Vagina (tissue), 2 donors: ENCODE measurements at places on chromosomes 16 and 17.

DNA sequence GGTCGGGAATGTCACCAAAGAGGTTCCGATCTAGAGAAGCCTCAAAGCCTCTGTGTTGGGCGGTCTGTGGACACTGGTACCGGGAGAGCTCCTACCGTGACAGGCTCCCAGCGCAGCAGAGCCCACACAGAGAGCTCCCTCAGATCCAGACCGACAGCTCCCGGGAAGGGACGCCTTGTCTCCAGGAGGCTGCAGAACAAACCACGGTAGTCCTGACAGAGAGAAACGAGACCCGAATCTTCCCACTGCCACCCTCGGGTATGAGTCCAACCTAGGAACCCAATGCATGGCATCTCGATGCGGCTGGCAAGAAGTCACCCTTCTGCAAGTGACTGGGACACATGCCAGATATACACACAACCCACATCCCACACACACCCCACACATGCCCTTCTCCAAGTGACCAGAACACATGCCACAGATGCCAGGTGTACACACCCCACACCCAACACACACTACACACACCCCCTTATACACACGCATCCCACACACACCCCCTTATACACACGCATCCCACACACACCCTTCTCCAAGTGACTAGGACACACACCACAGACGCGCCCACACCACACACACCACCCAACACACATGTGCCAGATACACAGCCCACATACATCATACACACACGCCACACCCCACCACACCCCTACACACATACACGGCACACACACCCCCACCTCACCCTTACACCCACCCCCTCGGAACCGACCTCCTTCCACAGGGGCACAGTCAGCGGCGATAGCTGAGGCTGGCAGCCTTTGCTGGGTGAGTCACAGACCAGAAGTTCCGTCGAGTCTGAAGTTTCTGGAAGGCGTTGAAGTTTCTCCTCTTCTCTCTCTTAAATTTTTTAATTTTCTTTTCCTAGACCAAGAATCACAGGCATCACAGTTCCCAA is 15.9 kb upstream of the CYTH1 start:
- DNase-seq: no peak

- DNase-seq: no peak
Observed at GRCh38 chr16:61763013-61763412, 273.2 kb downstream of the CDH8 start.

- DNase-seq: no peak
Observed at GRCh38 chr16:23893986-23894385, 58.2 kb downstream of the PRKCB start.

DNA sequence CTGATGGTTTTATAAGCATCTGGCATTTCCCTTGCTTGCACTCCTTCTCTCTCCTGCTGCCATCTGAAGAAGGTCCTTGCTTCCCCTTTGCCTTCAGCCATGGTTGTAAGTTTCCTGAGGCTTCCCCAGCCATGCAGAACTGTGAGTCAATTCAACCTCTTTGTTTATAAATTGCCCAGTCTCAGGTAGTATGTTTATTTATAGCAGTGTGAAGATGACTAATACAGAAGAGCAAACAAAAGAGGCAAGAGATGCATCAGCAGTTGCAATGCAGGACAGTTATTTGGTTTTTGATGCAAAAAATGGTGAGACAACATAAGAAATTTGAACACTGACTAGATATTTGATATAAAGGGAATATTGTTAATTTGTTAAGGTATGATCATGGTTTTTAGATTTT is 16.8 kb downstream of the TMEM100 start:
- DNase-seq: no peak

DNA sequence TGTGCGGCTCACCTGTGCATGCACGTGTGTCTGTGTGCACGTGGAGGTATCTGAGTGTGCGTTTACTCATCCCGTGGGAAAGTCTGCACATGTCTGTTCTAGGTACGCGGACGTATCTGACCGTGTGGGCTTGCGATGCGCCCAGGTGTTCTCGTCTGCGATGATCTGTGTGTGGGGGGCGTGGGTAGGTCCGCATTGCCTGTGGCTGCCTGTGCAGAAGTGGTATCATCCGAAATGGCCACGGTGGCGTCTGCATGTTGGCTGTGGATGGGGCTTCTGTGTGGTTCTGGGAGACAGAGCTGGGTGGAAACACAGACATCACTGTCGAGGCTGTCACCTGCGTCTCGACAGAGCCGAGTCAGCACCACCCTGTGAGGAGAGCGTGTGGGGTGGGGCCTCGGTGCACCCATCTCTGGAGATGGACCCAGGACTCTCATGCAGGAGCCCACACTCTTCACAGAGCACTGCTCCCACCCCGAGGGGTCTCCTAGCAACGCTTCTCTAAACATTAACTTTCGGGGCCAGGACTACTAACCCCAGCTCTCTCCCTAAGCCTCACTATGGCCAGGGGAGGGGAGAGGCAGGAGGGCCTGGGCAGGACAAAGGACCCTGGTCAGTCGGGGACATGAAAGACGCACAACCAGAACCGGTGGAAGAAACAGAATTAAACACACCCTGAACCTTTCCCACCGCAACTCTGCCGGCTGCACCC is 8.4 kb downstream of the DPEP1 start:
- no peak for DNase-seq

- DNase-seq: no peak
Observed at GRCh38 chr17:61175298-61176142, 224.1 kb upstream of the TBX2 start.

GRCh38 chr16:5455110-5455509 is 357.5 kb upstream of the EEF2KMT start:
- no peak for DNase-seq

GRCh38 chr16:25035494-25036405 is 20.6 kb upstream of the ARHGAP17 start:
- DNase-seq: no peak

DNA sequence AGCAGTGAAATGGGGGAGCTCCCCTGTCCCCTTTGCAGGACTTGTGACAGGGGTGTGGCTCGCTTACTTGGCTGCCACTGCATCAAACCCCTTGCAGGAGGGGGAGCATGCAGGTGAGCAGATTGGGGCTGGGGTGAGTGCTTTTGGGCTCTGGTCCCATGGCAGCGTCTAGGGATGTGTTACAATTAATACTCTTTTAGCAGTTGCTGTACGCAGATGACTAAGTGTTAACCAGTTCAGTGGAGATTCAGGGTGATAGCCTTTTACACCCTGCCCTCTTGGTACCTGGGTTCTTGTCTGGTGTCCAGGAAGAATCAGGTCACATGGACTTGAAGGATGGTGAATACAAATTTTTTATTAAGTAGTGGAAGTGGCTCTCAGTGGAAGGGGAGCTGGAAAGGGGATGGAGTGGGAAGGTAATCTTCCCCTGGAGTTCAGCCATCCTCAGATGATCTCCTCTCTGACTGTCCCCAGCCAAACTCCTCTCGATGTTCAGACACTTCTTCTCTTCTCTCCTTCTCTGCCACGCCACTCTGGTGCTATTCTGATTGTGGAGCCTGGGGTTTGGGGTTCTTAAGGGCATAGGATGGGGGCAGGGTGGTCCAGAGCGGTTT is 100.1 kb downstream of the MARF1 start:
- no peak for DNase-seq

DNA sequence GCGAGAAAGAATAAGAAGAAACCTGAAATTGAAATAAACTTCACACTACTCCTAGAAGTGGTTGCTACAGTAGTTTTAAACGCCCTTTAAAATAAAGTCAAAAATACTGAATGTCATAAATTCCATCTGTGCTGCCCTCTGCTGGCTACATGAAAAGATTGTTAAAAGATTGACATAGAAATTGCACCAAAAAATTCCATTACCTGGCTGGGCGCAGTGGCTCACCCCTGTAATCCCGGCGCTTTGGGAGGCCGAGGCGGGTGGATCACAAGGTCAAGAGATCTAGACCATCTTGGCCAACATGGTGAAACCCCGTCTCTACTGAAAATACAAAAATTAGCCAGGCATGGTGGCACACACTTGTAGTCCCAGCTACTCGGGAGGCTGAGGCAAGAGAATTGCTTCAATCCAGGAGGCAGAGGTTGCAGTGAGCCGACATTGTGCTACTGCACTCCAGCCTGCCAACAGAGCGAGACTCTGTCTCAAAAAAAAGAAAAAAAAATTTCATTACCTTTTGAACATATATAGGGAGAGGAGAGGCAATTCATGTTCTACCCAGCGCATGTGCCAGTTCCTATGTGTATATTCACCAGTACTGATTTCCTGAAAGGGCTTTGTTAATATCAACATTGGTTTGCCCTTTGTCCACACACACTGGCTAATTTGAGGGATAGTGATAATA is 36.5 kb downstream of the CYTH1 start:
- DNase-seq: no peak

- no peak for DNase-seq
Observed at GRCh38 chr16:4443986-4444385, 18.3 kb downstream of the DNAJA3 start.

- DNase-seq: peak; percentile 97
Observed at GRCh38 chr16:15899538-15900100, 11.2 kb upstream of the CEP20 start.

DNA sequence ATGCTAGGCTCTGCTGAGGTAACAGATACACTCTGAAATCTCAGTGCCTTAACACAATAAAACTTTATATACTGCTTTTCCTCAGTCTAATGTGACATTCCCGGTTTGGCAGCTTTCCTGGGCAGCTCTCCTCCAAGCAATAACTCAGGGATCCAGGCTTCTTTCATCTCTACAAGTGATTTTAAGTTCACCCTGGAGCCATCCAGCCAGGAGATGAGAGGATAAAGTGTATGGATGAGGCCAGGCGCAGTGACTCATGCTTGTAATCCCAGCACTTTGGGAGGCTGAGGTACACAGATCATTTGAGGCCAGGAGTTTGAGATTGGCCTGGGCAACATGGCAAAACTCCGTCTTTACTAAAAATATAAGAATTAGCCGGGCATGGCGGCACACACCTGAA is 147.2 kb downstream of the UTP18 start:
- DNase-seq: no peak

DNA sequence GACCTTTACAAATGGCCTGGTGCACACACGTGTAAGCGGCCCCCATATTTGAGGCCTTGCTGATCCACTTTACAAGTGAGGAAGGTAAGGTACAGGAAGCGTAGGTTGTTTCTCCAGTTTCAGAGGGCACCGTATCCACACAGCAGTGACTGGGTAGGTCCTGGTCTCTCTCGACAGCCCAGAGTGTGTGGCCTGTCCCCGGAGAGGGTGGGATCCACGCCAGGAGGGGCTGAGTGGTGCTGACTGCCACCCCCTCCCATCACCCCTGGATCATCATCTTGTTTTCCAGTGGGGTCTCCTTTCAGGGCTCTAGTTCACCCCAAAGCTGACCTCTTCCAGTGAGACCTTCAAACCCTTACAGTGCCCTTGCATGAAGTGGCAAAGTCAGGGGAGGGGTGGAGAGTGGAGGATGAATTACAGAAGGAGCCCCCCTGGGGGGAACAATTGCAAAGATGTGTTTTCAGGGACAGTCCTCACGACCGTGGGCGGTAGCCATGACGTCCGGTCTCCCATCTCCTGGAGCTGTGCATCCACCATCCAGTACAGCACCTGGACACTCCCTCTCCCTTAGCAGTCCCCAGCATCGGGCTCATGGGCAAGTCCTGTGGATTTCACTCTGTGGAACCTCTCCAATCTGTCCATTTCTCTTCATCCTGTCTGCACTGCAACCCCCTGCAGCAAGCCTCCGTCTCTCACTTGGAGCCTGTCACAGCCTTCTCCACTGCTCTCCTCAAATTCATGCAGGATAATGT is 4.5 kb upstream of the BANP start:
- DNase-seq: no peak

GRCh38 chr16:17777408-17777863 is 306.7 kb upstream of the XYLT1 start:
- DNase-seq: no peak

GRCh38 chr17:43403846-43404245 is 5.1 kb downstream of the ARL4D start:
- DNase-seq: no peak

DNA sequence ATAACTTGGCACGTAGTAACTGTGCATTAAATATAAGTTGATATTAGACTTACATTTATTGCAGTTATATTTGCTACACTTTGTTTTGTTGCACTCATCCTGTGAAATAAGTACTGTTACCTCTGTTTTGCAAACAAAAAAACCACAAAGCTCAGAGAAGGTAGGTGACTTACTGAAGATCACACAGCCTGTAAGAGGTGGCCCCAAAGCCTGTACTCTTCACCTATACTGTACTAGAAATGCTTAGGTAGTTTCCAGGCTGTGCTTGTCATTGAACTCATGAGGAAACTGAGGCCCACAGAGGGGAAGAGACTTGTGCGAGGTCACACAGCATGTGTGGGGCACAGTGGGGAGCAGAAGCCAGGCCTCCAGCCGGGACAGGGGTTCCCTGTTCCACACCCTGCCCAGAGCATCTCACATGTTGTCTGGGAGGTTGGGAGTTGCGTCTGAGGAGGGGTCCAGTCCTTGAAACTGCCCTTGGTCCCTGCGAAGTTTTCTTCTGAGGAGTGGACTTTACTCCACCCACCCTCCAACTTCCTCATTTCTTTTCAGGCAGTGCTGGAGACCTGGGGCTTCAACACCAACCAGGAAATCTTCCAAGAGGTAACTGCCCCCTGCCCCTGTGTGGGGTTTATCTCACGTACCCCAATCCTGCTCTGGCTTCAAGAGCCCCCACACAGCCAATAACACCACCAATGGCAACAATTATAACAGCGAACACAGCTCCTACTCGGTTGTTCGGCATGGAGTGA is 13.0 kb downstream of the CETP start:
- no peak for DNase-seq

GRCh38 chr17:42512733-42513251 is 23.2 kb upstream of the NAGLU start:
- DNase-seq: no peak

GRCh38 chr17:80859002-80859941 is 132.4 kb upstream of the CHMP6 start:
- DNase-seq: no peak

DNA sequence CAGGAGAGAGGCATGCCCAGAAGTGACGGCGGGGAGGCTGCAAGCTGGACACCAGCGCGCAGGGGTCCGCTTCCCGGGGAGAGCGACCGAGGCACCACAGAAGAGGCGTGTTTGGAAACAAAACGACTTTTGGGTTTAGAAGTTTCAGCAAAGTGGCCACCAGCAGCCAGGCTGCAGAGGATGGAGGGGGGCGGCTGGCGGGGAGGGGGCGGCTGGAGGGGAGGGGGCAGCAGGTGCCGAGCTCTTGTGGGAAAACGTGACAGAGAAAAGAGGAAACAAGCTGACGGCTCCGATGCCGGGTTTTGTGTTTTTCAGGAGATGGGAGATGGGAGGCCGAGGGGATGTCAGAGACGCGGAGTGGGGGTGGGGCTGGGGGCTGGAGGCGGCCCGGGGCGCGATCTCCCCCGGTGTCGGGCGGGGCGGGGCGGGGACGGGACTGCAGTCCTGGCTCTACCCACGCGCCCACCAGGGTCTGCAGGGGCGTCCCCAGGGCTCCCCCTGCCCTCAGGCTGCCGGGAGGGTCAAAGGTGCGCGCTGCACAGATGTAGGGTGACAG is 32.1 kb upstream of the RPH3AL start:
- no peak for DNase-seq
